HAP-1 (cell line): ENCODE measurements at places on chromosomes 6 and 20.

DNA sequence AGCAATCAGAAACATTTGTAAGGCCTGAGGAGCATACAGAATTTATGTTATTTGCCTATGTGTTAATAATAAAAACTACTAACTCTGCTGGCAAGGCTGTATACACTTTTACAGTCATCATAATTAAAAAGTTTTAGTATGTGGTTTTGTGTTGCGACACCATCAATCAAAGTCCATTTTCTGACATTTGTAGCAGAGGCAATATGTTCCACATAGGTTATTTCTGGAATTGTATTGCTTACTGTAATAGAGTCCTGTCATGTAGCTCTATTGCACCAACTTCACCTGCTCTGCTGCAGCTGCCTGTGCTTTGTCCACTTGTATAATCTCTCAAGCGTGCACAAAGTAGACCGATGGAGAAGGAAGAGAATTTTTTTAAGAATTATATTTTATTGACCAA lies 501.8 kb downstream of the HACE1 start:
- no peak for DNase-seq

- DNase-seq = no peak
These were observed 470.3 kb upstream of the JARID2 start for GRCh38 chr6:14775528-14775927.

- DNase-seq = no peak
These were observed 54.2 kb upstream of the OPRM1 start for GRCh38 chr6:153984811-153985210.

DNA sequence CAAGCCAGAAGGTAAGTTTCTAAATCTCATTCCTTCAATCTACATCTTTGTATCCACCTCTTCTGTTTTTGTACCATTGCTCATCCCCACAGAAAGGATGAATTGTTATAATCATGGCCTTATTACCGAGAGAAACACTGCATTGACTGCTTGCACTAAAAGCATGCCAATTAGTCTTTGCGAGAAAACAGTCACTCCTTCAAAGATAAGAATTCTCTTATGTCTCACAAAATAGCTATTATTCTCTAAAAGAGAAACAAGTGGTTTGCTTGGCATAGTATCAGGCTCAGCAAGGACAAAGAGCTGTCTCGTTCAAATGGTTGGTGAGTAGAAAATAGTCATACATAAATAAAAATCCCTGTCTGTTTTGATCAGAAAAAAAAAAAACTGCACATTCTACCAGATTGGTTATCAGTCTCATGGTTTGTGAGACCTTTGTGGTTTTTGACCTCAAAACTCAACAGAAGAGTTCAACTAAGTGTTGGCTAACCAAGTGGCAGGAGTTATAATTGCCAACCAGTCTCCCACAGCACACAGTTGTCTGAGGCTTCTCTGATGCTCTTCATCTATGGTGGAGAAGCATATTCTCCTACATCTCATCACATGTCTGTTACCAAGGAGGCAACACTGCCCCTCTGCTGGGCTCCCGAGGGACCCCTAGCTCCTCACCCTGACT lies 35.1 kb upstream of the ARMH2 start:
- DNase-seq = no peak

GRCh38 chr20:9040863-9041524 lies 27.9 kb upstream of the PLCB4 start:
- no peak for DNase-seq

GRCh38 chr6:42225029-42225339 lies 7.3 kb upstream of the MRPS10 start:
- no peak for DNase-seq

DNA sequence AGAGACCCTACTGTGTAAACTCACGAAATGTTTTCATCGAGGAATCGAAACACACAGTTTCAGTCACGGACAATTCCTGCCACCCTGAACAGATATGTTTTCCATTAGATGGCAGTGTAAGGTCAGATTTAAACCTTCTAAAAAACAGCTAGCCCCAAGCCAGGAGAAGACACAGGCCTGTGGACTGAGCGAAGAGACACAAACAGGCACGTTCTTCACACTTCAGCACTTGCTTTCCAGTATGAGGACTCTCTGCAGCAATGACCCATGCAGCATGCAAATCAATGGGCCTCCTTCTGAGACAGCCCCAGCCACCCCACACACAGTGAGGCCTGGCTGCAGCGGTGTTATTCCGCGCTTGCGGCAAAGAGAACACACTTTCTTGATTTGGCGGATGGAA lies 31.9 kb downstream of the HUS1B start:
- DNase-seq = no peak

GRCh38 chr6:148854096-148854495 lies 107.3 kb downstream of the UST start:
- DNase-seq = no peak

DNA sequence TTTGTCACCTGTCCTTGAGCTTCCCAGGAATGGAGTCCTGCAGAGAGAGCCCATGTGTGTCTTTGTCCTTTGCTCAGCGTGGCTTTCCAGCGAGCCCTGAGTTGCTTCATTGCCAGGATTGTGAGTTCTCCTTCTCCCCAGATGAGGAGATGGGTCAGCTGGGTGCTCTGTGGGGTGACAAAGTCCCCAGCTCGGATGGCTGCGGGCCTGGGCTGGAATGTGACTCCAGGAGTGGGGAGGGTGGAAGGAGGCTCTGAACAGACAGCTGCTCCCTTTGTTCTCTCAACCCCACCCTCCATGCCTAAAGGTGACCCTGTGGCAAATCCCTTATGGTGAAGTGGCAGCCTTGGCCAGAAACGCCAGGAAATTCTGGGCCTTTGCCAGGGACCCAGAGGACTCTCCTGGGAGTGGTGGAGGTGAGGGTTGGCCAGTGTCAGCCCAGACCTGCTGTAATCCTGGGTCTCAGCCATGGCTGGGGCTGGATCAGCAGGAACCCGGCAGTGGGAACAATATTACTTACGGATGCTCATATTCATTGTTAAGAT lies 44.4 kb upstream of the CST5 start:
- DNase-seq = no peak
